Heart right ventricle (tissue), 16 donors: ENCODE measurements at places on chromosomes 7 and 10.

DNA sequence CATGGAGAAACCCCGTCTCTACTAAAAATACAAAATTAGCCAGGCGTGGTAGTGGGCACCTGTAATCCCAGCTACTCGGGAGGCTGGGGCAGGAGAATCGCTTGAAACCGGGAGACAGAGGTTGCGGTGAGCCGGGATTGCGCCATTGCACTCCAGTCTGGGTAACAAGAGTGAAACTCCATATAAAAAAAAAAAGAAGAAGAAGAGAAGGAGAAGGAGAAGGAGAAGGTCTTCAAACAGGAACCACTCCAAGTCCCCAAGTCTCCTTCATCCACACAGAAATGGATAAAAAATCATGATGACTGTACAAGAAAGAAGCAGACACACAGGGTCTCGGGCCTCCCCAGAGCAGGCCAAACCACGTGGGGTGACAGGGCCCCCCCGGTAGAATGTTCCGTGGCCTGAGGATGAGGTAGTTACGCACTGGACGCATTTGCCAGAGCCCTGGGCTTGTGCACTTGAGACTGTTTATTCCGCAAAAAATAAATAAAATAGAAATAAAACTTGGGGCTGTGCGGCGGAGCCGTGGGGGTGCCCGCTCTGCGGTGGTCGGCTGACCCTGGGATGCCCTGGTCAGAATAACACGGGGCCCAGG, 15.8 kb downstream of the VENTX start:
- DNase-seq, result no peak

- DNase-seq, result no peak
Measured at GRCh38 chr7:79984210-79984609, 150.4 kb upstream of the GNAI1 start.

GRCh38 chr10:110508806-110509544, 11.3 kb downstream of the DUSP5 start:
- peak; percentile 59 for DNase-seq

GRCh38 chr7:24730018-24730369, 27.3 kb downstream of the GSDME start:
- no peak for DNase-seq

- DNase-seq, result no peak
Measured at GRCh38 chr10:77648472-77648871, 10.9 kb upstream of the KCNMA1 start.

- no peak for DNase-seq
Measured at GRCh38 chr10:48599830-48600134, 5.1 kb downstream of the ARHGAP22 start.

- no peak for DNase-seq
Measured at GRCh38 chr10:43219848-43220247, 47.0 kb downstream of the RASGEF1A start.

GRCh38 chr10:1598393-1599153, 138.8 kb downstream of the ADARB2 start:
- no peak for DNase-seq

- no peak for DNase-seq
Measured at GRCh38 chr7:158766570-158767281, 62.1 kb upstream of the NCAPG2 start.

DNA sequence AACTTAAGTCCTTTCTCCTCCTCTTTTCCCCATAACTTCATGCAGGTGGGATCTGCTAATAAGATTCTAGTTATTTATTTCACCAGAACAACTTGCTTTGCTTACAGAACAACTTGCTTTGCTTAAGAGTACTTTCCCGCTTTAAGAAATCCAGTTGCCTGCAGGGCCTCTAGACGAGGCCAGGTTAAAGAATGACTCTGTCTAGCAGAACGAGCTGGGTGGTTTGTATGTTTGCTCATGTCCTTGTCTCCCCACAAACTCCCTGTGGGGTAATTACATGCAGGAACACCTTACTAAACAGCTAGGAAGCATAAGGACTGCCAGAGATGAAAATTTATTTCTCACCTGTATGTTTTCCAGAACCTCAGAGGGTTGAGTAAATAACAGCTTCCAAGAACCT, 8.8 kb upstream of the FZD8 start:
- DNase-seq, result no peak

DNA sequence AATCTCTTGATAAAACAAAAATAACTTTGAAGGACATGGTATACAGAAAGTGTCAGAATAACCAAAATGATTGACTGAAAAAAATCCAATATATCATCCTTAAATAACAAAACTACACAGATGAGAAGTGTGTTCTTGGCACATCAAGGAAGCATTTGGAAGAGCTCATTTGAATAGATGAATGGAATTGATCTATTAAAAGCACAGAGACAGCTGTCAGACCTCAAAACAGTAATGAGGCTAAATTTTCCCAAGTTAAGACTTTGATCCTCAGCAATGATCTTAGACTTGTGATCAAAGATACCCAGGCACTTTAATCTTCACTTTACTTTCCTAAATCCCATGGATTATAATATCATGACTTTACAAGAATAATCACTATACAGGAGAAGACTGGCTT, 395.4 kb upstream of the NFE2L3 start:
- DNase-seq, result no peak

DNA sequence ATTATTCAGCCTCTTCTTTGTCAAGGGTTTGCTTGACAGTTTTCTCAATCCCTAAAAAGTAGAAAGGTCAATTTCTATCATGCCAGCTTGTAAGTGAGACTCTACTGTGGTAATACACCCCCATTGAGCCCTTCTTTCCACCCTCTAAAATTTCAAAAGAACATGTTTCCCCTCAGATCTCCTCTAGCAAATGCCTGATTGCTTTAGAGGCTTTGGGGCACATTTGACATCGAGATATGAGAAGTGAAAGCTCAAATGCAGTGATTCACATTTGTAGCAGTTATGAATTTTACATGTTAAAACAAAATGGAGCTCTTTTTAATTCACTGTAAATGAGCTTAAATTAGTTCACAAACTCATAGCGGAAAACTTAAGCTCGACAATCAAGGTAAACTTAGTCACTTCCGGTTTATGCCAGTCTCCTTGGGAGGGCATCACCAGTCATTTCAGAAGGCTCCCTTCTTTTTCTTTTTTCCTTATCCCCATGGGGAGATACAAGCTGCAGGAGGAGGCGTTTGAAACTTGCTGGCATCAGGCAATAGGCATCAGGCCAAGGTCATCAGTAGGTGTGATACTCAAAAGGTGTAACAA, 55.3 kb upstream of the ADO start:
- DNase-seq, result no peak
